Stimulated activated CD4-positive, alpha-beta T cell treated with anti-CD3 and anti-CD28 coated beads, Interleukin-1b, Interleukin-23, amount 100 ng/mL, for 1 hour (primary cell): ENCODE measurements at places on chromosomes 1 and 21.

DNA sequence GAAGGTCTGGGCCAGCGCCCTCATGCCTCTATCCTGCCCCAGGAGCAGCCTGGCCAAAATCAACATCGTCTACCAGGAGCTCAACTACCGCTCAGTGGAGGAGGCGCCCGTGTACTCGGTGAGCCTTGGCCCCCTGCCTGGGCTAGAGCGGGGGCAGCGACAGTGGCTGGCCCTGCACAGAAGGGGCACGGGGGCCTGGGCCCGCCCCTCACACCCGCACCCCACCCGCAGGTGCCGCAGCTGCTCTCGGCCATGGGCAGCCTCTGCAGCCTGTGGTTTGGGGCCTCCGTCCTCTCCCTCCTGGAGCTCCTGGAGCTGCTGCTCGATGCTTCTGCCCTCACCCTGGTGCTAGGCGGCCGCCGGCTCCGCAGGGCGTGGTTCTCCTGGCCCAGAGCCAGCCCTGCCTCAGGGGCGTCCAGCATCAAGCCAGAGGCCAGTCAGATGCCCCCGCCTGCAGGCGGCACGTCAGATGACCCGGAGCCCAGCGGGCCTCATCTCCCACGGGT is 10.8 kb downstream of the SCNN1D start:
- no peak for DNase-seq

GRCh38 chr1:7885513-7886404 is 32.9 kb upstream of the UTS2 start:
- DNase-seq: no peak

DNA sequence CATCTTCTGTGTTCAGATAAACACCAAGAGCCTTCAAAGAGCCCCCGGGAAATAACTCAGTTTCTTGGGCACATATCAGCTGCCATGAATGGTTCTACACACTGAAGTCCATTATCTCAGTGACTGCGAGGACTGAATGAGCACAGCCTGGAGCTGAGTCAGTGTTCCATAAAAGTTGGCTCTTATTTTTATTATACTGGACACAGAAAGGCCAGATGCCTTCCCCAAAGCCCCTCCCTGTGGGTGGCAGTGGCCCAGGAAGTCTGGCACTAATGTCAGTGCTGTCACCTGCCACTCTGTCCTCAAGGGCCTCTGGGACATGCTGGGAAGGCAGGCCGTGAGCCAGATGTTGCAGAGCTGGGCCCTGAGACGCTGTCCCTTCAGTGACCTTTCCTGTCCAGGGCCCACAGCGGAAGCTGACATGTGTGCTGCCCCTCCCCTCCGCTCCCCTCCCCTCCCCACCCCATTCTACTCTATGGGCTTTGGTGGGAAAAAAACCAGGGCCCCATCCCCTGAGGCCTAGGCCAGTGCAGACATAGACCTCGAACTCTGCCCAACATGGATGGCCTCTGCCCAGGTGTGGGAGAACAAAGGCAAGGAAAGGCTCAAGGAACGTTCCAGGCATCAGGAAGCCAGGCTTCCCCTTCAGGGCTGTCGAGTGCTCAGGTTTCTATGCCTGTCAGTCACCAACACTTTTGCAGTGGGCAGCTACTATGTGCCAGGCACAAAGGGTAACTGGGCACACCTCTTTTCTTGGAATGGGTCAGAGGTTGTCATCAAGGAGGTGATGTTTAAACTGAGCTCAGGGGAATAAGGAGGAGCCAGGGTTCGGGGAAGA is 22.4 kb upstream of the NPPB start:
- no peak for DNase-seq

- DNase-seq: no peak
Observed at GRCh38 chr1:212132025-212132424, 96.5 kb downstream of the DTL start.

DNA sequence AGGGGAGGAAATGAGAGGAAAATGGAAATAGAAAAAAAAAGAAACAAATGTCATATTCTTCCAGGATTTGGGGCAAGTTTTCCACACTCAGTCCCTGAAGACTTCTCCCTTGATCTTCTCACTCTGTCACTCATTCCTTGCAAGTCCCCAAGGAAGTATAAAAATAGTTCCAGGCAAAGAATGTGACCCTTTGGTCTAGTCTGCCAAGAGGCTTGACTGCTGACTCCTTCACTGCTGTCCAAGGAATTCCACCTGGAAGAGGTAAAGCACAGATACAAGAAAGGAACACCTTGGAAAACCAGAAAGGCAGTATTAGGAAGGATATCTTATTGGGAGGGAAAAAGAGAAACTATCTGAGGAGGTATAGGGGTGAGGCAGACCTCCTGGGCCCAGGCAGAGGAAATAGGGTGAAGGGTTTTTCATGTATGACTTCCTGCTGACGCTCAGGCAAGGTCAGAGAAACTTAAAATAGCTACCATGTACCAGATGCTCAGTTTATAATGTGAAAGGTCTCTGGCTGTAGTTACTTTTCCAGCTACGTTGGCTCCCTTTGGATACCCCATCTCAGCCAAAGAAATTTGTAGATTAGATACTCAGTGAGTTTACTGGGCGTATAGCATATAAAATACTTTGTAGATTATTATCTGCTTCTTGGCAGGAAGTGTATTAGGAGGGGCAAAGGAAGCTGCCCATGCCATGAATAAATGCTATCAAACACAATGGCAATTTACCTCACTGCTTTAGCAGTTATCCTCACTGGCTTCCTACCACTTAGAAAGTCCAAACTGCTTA is 2.0 kb upstream of the GJA5 start:
- no peak for DNase-seq

- no peak for DNase-seq
Observed at GRCh38 chr1:225651376-225651871, 1.5 kb downstream of the ENAH start.

- no peak for DNase-seq
Observed at GRCh38 chr1:60035921-60036320, 37.6 kb downstream of the C1orf87 start.

- no peak for DNase-seq
Observed at GRCh38 chr1:175124861-175125260, 57.2 kb downstream of the TNN start.

GRCh38 chr1:218874313-218874712 is 299.4 kb upstream of the LYPLAL1 start:
- DNase-seq: no peak

GRCh38 chr1:60978421-60979357 is 103.7 kb upstream of the NFIA start:
- DNase-seq: no peak

- no peak for DNase-seq
Observed at GRCh38 chr1:170215072-170215885, 69.5 kb downstream of the NTMT2 start.

DNA sequence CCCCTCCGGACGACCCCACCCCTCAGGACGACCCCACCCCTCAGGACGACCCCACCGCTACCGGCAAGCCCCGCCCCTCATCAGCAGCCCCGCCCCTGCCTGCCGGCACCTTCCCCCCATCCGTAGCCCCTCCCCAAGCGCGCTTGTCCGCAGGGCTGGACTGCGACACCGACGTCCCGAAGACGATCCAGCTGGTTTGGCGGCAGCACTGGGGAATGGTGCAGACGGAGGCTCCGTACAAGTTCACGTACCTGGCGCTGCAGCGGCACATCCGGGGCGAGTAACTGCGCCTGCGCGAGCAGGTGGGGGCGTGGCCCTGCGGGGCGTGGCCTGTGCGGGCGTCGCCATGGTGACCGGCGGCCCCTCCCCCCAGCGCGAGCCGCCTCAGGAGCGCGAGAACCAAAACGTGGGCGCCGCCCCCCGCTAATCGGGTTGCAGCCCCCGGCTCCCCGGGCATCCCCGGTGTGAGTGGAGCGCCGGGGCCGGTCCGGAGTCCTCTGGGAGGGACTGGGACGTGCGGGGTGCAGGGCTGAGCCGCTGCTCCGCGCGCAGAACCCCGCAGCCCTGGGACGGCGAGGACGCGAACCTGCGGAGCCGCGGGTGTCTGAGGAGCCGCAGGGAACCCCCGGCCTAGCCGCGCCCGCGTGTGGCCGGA is 4.9 kb downstream of the RNF223 start:
- DNase-seq: peak; percentile 91

DNA sequence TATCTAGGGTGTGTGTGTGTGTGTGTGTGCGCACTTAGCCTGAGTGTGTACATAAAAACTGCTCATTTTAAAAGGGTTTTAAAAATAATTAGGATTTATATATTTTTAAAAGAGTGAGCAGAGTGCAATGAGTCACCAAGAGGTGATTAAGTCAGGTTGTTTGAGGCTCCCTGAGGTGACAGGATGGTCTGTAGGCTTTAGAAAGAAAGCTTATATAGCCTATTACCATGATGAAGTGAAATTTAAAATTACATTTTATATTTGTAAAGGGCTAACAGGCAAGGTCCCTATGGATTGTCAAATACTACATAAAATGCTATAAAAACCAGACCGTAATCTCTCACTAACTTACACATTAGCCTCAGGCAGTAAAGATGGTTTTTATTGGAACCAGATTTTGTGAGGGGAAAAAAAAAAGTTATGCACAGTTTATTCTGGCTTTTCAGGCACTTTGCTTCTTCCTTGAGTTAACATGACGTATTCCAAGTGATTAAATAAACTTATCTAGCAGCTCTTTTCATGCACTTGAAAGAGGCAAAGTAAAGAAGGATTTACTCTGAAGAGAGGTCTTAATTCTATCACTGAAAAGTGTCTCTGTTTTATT is 711.7 kb upstream of the PTBP2 start:
- DNase-seq: no peak

DNA sequence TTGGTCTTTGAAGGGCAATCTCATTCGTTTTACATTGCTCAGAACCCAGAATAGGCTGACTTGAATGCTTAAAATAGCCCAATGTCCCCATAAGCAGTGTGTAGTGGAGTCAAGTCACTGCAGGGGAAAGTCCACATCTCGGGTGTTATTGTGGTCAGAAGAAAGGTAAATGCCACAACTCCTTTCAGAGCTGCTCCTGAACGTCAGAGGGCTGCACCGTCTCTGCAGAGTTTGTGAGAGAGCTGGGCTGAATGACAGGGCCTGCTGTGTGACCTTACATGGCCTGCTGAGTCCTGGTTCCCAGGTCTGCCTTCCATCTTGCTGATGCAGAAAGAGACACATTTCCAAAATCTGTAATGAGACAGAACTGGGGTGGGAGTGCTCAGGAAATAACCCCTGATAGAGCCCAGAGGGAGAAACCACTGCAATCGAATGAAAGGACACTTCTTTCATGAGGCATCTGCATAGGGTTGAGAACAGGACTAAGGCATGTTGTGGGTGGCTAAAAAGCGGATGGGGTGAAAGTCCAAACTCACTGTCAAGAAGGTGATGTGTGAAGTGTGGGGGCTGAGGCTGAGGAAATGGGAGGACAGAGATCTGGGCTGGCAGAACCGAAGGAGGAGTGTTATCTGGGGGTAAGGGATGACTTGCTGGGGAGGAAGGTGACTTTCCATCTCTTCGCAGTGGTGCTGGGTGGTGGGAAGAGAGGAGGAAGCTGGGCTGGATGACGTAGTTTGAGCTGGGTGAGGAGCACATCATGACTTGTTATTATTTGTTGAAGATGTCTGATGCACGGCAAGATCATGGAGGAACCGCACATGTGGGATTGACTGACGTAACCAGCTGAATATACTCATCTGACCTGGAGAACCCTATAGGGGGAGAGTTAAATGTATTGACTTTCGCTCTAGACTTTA is 33.7 kb downstream of the XCL2 start:
- DNase-seq: no peak

DNA sequence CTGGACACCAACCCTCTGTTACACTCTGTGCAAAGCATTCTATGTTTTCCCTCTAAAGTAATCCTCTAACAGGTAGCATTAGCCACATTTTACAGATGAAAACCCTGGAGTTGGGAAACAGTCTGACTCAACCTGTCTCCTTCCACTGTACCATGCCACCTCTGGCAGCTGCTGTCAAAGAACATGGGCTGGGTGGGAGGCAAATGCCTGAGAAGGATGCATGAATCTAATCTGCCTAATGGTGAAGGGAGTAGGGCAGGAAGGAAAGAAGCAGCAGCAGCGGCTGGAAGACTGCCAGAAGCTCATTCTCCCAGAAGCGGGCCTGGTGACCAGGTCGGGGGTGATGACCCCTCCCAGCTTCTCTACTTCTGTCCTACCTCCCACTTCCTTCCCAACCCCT is 21.7 kb downstream of the LRRC71 start:
- no peak for DNase-seq

GRCh38 chr21:14405225-14405624 is 22.3 kb upstream of the HSPA13 start:
- DNase-seq: no peak

- DNase-seq: no peak
Observed at GRCh38 chr1:161502181-161502580, 3.1 kb upstream of the FCGR2A start.

DNA sequence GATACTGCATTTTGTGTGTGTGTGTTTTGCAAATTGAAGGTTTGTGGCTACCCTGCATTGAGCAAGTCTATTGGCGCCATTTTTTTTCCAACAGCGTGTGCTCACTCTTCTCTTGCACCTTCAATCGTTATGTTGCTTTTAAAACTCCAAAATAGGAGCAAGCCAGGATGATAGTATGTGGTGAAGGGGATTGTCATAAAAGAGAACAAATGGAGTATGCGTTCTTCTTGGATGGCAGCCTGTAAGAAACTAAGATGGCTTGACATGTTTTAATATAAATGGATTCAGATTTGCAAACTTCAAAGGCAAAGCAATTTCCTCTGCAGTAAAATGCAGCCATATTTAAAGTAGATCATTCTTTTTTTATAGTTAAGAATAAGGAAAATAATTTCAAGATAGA is 43.2 kb upstream of the KCNK1 start:
- no peak for DNase-seq

GRCh38 chr1:223535319-223535718 is 130.2 kb downstream of the CAPN8 start:
- DNase-seq: no peak

DNA sequence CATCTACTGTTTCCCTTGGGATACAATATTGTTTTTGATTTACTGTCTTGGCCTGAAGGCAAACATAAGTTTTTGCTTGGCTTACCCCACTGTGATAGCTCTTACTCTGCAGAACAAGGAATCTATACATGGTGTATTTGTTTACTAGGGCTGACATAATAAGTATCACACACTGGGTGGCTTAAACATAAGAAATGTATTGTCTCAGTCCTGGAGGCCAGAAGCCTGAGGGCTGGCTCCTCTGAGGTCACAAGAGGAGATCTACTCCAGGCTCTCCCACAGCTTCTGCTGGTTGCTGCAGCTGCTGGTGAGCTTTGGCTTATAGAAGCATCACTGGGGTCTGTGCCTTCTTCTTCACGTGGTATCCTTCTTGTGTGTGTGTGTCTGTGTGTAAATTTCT is 30.7 kb upstream of the IGSF5 start:
- DNase-seq: no peak

GRCh38 chr1:205325334-205325884 is 3.9 kb upstream of the NUAK2 start:
- DNase-seq: no peak

DNA sequence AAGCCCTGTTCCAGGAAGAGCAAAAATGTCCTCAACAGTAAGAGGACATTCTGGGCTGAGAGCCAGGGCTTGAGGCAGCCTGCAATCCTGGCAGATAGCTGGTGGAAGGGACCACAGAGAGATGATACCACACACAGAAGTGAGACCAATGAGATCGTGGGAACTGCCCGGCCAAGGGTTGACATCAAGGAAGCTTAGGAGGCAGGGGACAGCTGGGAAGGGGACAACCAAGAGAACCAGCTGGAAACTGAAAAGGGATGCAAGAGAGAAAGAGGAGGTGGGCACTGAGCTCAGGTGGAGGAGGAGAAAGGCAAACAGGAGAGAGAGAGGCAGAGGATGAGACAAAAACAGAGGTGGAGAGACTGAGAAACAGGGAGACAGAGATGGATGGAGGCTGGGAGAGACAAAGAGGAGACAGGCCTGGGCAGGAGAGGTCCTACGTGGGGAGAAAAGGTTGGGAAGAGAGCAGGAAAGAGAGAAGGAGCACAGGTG is 9.2 kb downstream of the PDZK1IP1 start:
- no peak for DNase-seq
